HFFc6 (cell line): ENCODE measurements at places on chromosomes 3 and 15. TPM values are rescaled to one million over a fixed set of nuclear protein-coding genes. Genes with fewer than 3 reads are reported as not detected.
A peak's percentile ranks its signal among the peaks of the same experiment; 100 is the strongest.

DNA sequence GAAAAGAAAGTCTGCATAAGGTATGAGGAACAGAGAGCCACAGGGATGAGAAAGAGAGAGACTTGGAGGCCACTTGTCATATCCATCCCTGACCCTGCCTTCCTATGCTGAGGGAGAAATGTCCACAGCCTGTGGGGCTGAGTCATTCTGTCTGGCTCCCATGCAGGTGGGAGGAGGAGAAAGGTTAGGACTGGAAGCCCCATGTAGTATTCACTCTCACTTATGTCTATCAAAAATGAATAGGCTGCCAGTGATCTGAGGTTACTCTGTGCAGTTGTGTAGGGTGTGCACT is 71.3 kb downstream of the RAB11A start:
- no peak for DNase-seq

DNA sequence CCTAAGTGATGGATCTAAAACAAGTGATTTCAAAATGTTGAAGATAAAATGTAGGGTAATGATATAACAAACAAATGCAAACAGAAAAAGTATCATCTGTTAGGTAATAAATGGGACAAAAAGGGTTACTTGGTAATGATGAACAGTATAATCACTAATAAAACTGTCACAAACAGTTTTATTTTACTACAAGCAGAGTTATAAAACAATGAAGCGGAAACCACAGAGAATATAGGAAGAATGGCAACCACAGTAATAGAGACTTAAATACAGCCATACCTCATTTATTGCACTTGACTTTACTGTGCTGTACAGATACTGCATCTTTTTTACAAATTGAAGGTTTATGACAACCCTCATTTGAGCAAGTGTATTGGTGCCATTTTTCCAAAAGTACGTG is 52.8 kb downstream of the HERC1 start:
- no peak for DNase-seq

DNA sequence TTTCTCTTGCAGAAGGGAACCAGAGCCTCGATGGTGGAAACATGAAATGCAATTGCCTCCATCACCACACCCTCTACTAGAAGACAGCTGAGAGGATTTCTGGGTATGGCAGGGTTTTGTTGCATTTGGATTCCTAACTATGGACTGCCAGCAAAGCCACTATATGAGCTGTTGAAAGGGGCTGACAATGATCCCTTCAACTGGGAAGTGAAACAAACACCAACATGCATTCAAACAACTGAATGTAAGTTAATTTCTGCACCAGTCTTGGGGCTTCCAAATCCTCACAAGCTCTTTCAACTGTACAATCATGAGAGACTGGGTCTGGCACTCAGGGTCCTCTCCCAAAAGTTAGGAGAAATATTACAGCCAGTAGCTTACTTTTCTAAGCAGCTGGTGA is 116.7 kb upstream of the PLCL2 start:
- no peak for DNase-seq

- DNase-seq, result peak; percentile 42
Measured at GRCh38 chr3:172218350-172219323, 179.3 kb downstream of the FNDC3B start.

DNA sequence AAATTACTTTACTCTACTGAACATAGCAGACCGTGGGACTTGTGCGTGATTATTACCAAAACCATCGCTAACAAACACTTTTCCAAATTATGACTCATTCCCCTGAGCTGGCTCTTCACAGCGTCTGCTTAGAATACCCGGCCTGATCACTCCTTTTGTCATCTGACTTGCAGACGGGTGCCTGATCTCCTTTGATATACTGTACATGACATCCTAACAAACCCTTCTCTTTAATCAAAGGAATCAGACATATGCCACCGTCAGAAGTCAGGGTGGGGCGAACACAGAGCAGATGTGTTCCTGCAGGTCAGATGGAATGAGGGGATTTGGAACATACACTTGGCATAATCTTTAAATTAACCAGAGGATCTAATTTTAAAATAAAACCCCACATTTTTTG is 48.5 kb upstream of the SH3GL3 start:
- peak; percentile 35 for DNase-seq

DNA sequence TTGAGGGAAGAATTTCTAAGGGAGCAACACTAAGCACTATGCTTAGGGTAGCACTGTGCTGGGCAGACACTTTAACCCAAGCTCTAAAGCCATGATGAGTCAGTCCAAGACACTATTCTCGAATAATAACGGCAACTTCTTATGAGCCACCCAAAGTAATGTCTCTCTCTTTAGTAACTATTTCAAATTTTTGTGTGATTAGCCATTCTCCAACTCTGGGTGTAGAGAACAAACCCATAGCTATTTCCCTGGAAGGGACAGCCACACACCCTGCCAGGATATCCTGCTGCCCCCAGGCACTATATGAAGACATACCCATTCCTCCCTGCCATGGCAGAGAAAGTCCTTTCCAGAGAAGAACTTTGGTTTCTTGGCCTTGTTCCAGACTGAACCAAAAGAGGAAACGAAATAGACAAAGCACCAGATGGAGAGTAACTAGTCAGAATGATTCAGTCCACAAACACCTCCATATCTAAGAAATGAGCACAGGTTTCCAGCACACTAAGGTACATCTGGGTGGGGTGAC is 384.9 kb upstream of the THBS1 start:
- DNase-seq, result peak; percentile 98

Gene MST1R
- 0.20 to 1.1 TPM (median 0.78 TPM) in 3 replicates for total RNA-seq

- no peak for DNase-seq
Measured at GRCh38 chr3:140736863-140737460, 59.1 kb downstream of the TRIM42 start.

GRCh38 chr3:155835341-155836071 is 18.7 kb downstream of the SLC33A1 start:
- no peak for DNase-seq
